NCI-H2107 (cell line): ENCODE measurements at places on chromosomes 11 and 22.

DNA sequence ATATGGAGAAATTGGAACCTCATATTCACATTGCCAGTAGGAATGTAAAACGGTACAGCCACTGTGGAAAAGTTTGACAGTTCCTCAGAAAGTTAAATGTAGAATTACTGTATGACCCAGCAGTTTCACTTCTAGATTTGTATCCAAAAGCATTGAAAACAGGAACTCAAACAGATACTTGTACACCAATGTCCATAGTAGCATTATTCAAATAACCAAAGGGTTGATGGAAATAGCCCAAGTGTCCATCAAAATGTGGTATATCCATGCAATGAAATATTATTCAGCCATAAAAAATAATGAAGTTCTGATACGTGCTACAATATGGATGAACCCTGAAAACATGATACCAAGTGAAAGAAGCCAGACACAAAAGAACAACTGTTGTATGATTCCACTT, 17.8 kb downstream of the PRRG4 start:
- no peak for DNase-seq

GRCh38 chr11:72900013-72900412, 85.8 kb downstream of the ATG16L2 start:
- DNase-seq = no peak

DNA sequence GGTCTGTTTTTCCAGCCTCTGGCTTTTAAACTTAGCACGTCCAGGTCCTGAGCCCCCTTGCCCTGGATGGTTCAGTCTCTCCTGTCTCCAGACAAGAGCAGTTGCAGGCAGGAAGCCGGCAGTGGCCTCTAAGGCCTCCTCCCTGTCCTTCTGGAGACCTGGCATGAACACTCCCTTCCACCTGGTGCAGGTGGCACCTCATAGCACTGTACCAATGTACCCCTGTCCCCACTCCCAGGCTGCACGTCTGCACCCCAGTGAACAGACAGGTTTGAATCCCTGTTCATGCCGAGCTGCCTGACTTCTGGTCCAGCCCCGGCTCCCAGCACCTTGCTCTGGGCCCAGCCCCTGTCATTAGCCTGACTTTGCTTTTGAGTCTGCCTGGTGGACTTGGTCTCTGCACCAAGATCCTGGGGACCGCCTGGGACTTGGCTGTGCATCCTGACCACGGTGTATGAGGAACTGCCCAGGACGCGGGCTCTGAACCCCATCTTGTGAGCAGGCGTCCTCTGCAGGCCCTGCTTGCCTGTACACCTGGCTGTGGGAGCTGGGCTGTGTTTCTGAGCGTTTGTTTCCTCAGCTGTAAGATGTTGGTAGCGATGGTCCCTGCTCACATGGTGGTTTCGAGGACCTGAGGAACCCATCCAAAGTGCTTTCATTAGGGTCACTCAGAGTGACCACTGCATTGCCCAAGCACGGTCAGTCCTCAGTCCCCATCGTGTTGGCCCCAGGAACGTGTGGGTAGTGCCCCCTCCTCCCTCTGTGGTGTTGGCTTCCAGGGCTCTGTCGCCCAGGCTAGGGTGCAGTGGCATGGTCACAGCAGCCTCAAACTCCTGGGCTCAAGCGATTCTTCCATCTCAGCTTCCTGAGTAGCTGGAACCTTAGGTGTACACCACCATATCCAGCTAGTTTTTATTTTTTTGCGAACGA, 75.0 kb upstream of the SHANK2 start:
- DNase-seq = no peak

DNA sequence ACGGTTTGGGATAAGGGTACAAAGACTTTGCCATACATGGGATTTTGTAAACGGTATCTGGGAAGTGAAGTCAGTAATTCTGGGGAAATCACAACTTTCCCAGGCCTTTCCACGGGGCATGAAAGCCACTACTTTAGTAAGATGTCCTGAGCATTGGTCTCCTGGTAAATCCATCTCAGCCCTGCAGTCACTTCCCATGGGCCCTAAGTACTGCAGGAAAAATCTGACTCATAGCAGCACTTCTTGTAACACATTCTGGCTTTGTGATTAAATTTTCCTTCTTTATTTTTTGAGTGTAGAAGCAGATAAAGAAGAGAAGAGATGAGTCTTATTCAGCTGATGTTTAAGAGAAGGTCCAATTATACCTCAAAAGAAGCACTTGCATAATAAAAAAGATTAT, 67.6 kb downstream of the BLID start:
- no peak for DNase-seq

DNA sequence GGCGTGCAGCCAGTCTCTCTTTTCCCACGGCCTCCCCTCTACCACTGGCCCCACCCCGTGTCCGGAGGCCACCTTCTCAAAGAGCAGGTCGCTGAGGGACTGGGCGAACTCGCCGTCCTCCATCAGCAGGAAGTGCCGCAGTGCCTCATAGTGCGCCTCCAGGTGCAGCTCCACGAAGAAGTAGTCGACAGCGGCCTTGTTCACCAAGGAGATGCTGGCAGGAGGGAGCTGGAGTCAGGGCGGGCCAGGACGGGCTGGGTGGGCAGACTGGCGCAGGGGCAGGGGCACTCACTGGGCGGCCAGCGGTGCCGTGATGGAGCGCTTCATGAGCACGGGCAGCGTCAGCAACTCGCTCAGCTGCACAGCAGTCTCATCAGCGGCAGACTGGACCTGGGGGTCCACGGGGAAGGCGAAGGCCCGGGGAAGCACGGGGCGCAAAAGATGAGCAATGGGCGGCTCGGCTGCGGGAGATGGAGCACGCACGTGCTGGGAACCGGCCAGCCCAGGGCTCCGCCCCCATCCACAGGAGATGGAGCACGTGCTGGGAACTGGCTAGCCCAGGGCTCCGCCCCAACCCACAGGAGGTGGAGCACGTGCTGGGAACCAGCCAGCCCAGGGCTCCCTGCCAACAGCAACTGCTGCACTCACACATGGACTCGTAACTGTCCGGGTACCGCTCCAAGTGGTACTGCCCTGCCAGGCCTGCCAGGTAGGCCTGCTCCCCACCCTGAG, 18.4 kb downstream of the SELENOO start:
- DNase-seq = peak; percentile 21

- no peak for DNase-seq
These were observed 21.0 kb downstream of the WEE1 start for GRCh38 chr11:9594267-9595046.

- DNase-seq = no peak
These were observed 268.5 kb downstream of the TTC28 start for GRCh38 chr22:28411125-28411524.

GRCh38 chr11:12540075-12540680, 134.0 kb upstream of the TEAD1 start:
- no peak for DNase-seq

GRCh38 chr11:6778518-6778917, 4.3 kb upstream of the OR2AG1 start:
- no peak for DNase-seq

- no peak for DNase-seq
These were observed 111.5 kb upstream of the RRM1 start for GRCh38 chr11:3983101-3983500.

GRCh38 chr11:93199616-93200015, 1.8 kb upstream of the SLC36A4 start:
- no peak for DNase-seq

- DNase-seq = no peak
These were observed 1.7 kb downstream of the BAIAP2L2 start for GRCh38 chr22:38108561-38109319.

DNA sequence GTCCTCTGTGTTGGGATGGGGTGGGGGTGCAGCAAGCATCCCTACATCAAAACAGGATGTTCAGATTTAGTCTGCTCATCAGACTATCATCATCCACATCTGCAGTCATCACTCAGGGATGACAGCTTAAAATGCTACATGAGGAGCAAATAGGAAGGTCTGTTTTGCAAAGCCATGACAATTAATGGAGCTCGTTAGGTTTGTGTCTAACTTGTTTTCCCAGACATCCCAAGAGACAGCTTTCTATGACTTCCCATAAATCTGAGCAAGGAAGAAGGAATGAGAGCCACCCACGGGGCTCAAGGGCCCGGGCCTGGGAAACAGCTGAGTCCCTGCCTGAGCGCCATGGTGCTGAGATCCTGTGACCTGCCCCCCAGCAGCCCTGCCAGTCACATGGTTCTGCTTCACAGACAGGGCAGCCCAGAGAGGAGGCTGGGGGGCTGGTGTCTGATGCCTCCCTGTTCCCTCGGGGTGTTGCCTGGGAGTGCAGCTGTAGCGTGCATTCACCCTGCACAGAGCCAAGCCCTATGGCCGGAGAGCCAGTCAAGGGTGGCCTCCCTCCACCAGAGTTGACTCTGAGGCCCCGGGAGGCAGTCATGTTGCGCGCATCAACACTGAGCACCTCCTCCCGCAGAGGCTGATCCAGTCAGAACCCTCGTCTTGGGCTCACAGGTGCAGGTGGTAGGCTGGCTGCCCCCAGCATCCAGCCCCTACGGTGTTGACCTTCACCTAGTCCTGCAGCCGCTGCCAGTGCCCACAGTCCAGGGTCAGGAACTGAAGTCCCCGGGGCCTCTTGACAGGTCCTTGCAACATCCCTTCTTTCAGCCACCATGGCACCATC, 12.1 kb downstream of the DERL3 start:
- no peak for DNase-seq

- DNase-seq = no peak
These were observed 79.7 kb downstream of the FDX1 start for GRCh38 chr11:110509472-110509871.

GRCh38 chr11:107182978-107183377, 164.7 kb upstream of the GUCY1A2 start:
- DNase-seq = no peak

- DNase-seq = no peak
These were observed 3.2 kb upstream of the PCF11 start for GRCh38 chr11:83153764-83154163.

GRCh38 chr11:61919705-61920631, 2.6 kb upstream of the RAB3IL1 start:
- no peak for DNase-seq

DNA sequence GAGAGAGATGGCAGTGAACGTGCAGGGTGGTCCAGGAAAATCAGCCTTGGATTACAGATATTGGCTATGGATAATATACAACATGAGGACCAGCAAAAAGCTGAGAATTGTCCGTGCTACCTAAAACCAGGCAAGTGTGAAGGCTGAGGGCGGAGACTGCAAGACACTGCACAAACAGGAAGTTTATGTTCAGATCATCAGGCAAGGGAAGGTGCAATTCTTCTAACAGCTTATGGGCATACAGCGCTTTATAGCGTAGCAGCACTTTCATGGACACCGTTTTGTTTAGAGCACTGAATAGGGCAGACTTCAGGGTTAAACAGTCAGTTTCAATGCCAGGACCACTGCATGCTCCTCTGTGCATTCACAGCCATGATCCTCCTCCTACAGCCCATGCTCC, 93.1 kb upstream of the TMEM45B start:
- no peak for DNase-seq

- no peak for DNase-seq
These were observed 33.8 kb upstream of the SPON1 start for GRCh38 chr11:13928566-13929251.

DNA sequence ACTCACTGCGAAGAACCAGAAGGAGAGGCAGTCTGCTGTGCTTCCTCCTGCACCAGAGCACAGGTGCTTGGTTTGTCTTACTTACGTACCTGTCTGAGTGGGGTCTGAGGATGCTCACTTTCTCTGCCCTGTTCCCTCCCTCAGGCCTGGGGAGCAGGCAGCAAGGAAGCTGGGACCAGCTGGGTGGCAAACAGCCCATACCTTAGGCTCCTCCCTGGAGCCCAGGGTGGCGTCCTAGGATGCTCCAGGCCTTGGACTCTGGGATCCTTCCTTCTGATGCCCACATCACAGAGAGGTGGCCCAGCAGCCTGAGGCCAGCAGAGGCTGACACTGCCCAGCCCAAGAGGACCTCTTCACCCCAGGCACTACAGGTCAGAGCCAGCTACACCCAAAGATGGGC, 593.2 kb downstream of the BRD1 start:
- no peak for DNase-seq

- DNase-seq = no peak
These were observed 3.8 kb downstream of the SRSF8 start for GRCh38 chr11:95070471-95070870.

GRCh38 chr22:29302402-29302680, 4.1 kb upstream of the GAS2L1 start:
- no peak for DNase-seq

DNA sequence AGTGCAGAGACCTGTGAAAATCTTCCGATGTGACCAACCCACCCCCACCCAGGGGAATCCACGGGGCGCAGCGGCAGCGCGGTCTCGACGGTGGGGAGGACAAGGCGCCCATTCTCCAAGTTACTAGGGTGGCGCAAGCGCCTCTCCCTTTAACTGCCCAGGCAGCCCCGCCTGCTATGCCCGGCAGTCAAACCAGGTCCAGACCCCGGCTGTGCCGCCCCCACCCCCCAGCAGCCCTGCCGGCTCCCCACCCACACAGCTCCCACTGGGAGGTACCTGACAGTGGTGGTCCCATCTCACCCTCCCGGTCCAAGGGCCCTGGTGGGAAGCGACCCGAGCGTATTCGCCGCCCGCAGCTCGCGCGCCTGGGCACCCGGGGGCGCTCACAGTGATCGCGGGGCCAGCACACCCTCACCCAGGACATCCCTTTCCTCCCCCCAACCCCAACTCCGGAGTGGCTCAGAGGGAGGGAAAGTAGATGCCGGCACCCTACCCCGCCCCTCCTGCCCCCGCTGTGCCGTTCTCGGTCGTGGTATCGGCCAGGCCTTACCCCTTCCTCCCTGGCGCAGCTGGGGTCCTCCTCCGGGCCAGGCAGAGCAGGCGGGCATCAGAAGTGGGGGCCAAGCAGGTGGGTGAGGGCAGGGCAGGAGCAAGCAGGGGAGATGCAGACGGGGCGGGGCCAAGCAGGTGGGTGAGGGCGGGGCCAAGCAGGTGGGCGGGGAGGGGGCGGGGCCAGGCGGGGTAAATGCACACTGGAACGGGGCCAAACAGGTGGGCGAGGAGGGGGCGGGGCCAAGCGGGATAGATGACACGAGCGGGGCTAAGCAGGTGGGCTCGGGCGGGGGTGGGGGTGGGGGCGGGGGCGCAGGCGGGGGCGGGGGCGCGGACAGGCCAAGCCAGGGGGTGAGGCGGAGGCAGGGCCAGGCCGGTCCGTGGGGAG, at the start of gene TRPM5:
TSS of gene TRPM5 (minus strand) at position 634 of the 940 bp plus-strand sequence. CDS start 21,478 bp downstream, outside the sequence.
- no peak for DNase-seq

GRCh38 chr22:24107661-24108060, 73.6 kb upstream of the SUSD2 start:
- no peak for DNase-seq

- DNase-seq = no peak
These were observed 78.5 kb downstream of the PLEKHA7 start for GRCh38 chr11:16935518-16936302.

DNA sequence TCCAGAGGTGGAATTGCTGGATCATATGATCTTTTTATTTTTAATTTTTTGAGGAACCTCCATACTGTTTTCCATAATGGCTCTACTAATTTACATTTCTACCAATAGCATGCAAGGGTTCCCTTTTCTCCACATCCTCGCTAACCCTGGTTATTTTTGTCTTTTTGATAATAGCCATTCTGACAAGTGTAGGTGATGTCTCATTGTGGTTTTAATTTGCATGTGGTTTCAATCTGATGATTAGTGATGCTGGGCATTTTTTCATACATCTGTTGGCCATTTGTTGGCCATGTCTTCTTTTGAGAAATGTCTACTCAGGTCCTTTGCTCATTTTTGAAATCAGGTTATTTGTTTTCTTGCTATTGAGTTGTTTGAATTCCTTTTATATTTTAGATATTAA, 15.4 kb upstream of the OR4D5 start:
- no peak for DNase-seq

GRCh38 chr22:32206774-32207758, 2.2 kb upstream of the RFPL2 start:
- DNase-seq = no peak
